Prostate gland (tissue), 2 donors: ENCODE measurements at places on chromosomes 3 and 15. TPM values are rescaled to one million over a fixed set of nuclear protein-coding genes. Genes with fewer than 3 reads are reported as not detected.

Gene GREM1
- 41.5 TPM for total RNA-seq

Gene SPSB4
- not detected for total RNA-seq

Gene CCDC191
- total RNA-seq = 4.6 TPM

Gene LHFPL4
- 0.28 TPM for total RNA-seq

Gene GLDN
- 1.2 TPM for total RNA-seq

Gene OSTN
- 0.09 TPM for total RNA-seq
